ENCODE measurements at places on chromosomes 12 and 14.

GRCh38 chr14:100126401-100126800 lies 33.0 kb downstream of the DEGS2 start:
- DNase-seq = no peak

DNA sequence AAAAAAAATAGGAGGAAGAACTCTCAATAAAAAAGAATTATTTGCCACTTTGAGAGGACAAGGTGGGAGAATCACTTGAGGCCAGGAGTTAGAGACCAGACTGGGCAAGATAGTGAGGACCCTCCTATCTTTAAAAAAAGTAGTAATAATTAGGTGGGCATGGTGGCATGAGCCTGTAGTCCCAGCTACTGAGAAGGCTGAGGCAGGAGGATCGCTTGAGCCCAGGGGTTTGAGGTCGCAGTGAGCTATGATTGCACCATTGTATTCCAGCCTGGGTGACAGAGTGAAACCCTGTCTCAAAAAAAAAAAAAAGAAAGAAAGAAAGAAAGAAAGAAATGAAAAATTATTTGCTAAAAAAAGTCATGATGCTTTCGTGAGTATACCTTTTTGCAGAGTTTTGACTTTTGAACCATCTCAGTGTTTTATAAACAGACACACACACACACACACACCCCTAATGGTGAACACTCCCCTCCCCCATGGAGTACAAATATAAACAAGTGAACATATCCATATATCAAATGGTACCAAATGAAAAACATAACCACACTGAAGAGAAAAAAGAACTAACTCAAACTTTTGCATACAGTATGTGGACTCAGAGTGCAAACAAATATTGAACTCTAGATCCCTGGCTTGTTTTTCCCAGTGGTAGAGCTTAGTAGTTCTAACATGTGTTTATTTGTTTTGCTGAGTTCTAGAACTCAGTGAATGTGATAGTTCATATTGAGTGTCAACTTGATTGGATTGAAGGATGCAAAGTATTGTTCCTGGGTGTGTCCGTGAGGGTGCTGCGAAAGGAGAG lies 27.7 kb upstream of the DNM1L start:
- no peak for DNase-seq

GRCh38 chr12:115374480-115375185 lies 690.7 kb upstream of the TBX3 start:
- peak; percentile 44 for DNase-seq

- DNase-seq = peak; percentile 30
These were observed 383.7 kb downstream of the EGLN3 start for GRCh38 chr14:33567023-33567728.

GRCh38 chr12:116919247-116919661 lies 8.5 kb downstream of the FBXW8 start:
- DNase-seq = no peak

- peak; percentile 33 for DNase-seq
These were observed 347 bp downstream of the SYNDIG1L start for GRCh38 chr14:74425525-74426201.

DNA sequence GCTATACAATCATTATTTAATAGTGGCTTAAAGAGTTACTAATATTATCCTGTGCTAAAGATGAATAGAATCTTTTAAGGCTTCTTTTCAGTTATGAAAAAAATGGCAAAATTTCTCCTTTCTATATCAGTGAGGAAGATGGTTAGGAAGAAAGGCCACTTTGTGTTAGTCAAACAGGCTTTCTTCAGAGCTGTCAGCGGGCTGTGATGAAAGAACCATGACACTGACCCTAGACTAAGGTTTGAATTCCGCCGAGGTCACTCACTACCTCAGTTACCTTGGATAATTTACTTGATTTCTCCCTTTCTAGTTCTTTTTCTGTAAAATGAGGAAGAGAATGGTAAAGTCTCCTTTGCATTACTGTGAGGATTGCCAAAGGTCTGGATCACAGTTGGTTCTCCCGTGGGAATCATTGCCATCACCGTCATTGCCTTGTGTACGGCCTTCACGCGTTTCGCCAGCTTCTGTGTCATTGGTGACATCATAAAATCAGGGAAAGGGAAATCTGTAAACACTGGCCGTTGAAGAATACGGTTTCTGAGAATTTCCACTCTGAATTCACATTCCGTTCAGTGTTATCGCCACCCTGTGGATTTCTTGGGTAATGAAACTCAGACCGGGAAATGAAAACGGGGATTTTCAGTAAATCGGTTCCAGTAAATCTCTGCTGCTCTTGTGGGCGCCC lies 26.7 kb upstream of the YBX3 start:
- DNase-seq = peak; percentile 90

- no peak for DNase-seq
These were observed 753 bp upstream of the DLGAP5 start for GRCh38 chr14:55192054-55192621.

DNA sequence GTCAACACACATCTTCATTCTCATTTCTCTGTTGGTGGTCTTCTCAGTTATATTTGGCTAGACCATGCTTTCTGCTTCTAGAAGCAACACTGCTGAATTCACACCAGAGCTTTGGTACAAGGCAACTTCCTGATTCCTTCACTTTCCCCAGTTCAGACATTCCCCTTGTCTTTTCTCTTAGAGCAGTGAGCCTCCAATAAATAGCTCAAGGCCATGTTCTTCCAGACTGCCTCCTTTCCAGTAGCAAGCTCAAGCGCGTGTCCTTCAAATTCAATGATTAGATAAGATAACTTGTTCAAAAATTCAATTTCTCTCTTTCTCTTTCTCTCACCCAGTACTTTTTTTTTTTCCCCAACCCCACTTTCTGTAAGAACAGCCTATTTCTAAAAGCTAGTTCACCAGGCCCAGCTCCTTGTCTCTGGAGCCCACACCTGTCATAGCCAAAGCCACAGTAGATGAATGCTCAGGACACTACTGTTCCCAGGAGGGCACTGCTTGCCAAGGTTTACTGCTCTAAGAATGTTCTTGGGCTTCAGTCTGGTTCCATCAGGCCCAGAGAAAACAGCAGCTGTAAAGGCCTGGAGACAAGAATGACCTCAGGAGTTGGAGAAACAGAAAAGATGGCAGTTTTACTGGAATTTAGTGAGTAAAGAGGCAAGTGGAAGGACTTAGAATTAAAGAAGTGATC lies 17.7 kb downstream of the TBK1 start:
- no peak for DNase-seq

DNA sequence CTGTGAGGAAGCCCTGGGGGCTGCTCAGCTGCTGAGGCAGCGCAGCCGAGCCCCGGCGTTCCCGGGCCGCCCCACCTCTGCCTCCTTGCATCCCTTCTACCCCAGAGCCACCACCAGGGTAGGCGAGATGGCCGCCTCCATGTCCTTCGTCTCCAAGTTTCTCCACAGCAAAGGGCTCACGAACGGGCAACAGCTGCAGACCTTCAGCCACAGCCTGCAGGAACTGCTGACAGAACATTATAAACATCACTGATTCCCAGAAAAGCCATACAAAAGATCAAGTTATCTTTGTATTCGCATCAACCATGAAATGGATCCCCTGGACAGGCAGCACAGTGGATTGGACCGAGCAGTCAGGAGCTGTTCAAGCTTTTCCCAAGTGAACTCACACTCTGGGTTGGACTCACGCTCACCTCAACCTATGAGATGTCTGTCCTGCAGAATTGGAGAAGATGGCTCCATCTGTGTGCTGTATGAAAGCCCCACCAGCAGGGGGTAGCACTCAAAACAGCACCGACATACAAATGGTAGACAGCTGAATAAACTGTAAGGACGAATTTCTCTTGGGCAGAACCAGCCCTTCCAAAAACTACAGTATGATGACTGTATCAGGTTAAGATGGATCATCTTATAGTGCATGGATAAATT lies 19.4 kb upstream of the A2M start:
- DNase-seq = peak; percentile 3

All from kidney tubule cell (primary cell).